ENCODE measurements at places on chromosomes 7 and 10.

DNA sequence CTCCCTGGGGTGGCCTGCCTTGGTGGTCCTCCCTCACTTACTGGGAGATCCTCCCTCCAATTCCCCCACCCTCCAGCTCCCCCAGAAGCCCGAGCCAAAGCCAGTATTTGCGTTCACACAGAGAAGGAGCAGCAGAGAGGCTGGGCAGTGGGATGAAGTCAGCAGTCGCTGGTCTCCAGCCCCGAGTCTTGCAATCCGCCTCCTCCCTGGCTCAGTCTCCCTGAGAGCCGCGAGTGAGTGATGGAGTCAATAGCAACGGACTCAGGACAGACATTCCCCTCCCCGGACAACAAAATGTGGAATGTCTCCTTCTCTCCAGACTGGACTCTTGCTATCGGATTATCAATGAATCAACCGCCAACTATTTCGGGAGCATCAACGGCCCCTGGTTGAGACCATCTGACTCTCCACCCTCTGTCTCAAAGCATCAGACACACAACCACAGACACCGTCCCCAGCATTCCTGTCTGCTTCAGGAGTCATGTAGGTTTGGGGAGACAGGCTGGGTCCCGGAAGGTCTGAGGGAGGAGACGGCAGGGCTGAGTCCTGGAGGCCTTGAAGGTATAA is 178.4 kb downstream of the SH3PXD2A start:
- no peak for DNase-seq

DNA sequence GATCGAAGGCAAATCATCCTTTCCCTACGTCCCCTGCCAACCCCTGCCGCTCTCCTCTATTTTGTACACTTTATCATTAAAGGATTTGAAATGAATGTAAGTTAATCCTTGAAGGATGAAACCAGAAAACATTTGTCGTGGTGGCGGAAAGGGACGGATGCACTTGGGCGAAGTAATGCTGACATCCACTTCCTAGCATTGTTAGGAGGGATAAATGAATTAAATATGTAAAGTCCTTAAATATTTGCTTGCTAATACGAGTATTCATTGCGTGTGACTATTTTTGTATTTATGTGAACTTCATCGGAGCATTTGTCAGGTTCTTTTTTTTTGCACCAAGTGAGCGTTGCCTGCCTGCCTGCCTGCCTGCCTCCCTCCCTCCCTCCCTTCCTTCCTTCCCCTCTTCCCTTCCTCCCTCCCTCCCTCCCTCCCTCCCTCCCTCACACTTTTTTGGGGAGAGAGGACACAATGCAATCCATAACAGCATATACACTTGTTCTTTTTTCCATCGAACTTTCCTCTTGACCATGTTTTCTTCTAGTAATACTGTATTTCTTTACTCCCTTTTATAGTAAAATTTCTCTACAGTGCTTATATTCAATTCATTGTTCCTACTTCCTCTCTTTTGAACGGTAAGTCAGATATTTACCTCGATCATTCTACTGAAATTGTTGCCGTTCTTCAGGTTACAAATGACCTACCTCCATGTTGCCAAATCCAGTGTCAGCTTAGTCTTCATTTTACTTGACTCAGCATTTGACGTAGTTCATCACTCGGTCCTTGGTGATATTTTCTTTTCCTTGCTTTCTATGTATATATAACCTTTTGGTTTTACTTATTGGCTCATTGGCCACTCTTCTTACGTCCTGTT is 831 bp downstream of the CCDC7 start:
- DNase-seq, result no peak

DNA sequence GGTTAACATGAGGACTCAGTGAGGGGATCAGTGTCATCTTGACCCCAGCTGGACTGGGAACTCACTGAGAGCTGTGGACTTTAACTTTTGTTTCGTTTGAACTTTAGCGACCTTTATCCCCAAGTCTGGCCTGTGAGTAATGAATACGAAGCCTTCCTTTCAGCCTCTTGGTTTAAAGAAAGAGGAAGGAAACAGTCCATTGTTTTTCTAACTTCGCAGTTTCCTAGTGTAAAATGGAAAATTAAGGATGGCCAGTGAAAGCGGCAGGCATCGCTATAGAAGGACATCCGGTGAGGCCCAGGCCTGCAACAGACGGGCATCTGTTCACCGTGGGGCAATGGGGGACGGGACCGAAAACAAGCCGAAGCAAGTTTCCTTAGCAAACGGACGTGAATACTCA is 44.1 kb upstream of the ADO start:
- no peak for DNase-seq

- no peak for DNase-seq
These were observed 3.5 kb upstream of the LMBR1 start for GRCh38 chr7:156896388-156897022.

Data from WTC11 (cell line).